A172 (cell line): ENCODE measurements at places on chromosomes 11 and 22. TPM values are rescaled to one million over a fixed set of nuclear protein-coding genes. Genes with fewer than 3 reads are reported as not detected.

- DNase-seq, result no peak
Observed at GRCh38 chr11:85752890-85753581, 57.9 kb downstream of the SYTL2 start.

DNA sequence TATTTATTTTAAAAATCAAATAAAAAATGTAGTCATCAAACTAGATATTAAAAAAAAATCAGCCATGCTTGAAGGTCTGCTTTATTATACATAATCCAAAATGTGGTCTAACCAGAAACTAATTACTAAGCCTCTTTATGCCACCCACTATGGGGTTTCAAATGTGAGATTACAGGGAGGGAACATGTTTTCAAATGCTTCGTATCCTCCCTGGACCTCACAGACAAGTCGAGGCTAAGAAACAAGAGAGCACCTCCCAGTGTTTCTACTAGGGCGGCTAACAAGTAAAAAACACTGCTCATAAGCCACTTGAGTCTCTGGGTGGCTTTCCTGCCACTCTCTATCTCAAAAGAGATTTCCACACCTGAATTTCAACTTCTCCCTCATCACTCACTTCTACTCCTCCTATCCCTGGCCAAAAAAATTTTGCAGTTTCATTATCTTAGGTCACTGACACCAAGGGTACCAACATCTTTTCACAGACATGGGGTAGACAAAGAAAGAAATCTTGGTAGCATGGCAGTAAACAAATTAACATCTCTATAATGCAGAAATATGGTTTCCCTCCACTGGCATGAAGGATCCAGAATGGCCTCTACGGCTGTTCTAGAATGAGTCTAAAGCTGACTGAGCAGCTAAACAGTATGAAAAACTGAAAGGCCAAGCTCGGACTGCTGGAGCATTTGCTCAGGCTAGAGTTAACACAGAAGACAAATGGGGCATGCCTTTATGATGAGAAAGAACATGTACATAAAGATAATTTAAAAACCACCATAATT, 50.9 kb downstream of the PITPNB start:
- DNase-seq, result no peak

Gene TP53I11
- total RNA-seq, result 15.0 and 23.7 TPM in 2 replicates

DNA sequence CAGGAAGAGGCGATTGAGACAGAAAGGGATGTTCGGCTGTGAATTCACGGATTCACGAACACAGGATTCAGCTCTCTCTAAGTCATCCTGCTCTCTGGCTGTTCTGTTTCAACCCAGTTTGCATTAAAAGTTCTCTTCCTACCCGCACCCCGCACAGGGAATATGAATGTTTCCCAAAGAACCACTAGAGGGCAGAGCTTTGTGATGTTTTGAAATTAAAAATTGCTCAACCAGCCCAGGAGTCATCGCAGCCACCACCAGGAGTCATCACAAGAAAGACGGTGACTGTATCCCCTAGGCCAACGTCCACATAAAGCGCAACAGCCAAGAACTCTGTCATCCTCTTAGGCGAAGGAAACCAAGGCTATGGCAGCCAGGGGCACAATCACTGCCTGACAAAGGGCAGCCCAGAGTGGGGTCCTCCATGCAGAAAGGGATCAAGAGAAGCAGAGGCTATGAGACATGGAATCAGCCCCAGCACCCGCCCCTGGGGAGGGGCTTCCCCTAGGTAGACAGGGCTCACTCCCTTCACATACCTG, 122.4 kb downstream of the WT1 start:
- DNase-seq, result peak; percentile 88

DNA sequence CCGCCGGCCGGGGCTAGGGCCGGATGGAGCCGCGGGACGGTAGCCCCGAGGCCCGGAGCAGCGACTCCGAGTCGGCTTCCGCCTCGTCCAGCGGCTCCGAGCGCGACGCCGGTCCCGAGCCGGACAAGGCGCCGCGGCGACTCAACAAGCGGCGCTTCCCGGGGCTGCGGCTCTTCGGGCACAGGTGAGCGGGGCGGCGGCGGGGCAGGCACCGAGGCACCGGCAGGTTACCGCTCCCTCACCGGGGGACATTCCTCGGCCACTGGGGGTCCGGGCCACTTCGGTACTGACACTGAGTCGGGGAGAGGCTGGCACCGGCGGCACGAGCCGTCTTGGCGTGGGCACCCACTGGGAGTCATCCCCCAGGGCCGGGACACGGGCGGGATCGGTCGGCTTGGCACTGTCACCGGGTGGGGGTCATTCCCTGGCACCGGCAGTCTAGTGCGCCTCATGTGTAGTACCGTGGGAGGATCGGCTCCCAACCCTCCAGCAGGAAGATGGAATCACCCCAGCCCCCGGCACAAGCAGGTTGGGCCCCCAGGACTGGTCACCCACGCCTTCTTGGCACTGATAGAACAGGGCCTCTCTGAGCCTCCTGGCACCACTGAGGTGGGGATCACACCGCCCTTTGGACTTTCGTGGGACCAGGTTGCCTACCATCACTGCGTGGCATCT, 511 bp downstream of the DGKZ start:
- DNase-seq, result no peak

Gene SLC15A3
- total RNA-seq, result 6.5 and 9.9 TPM in 2 replicates

DNA sequence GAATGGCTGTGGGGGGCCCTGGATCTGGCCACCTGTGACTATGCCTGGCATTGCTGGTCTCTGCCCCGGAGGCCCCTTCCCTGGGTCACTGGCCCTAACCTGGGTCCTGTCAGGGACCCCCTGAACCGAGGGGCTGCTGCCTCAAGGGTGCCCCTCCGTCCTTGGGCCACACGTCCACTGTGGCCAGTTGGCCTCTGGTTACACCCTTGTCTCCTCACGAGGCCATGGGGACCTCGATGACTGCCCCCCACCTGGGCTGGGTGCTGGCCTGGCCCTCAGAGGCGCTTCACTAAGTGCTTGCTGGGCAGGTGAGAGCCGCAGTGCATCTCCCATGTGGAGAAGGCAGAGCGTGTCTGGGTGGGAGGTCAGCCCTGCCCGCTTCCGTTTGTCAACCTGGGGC, 27.3 kb upstream of the FGF19 start:
- DNase-seq, result no peak

GRCh38 chr22:30460147-30460546, 11.7 kb downstream of the SEC14L3 start:
- no peak for DNase-seq

- peak; percentile 32 for DNase-seq
Observed at GRCh38 chr11:128802358-128802981, 64.6 kb downstream of the KCNJ1 start.

GRCh38 chr11:58058276-58059006, 27.7 kb downstream of the OR6Q1 start:
- DNase-seq, result no peak

GRCh38 chr22:42343531-42344081, 73.2 kb upstream of the TCF20 start:
- no peak for DNase-seq

- DNase-seq, result no peak
Observed at GRCh38 chr11:128840783-128841182, 26.3 kb downstream of the KCNJ1 start.

Gene TEX54
- total RNA-seq, result not detected in 2 replicates

DNA sequence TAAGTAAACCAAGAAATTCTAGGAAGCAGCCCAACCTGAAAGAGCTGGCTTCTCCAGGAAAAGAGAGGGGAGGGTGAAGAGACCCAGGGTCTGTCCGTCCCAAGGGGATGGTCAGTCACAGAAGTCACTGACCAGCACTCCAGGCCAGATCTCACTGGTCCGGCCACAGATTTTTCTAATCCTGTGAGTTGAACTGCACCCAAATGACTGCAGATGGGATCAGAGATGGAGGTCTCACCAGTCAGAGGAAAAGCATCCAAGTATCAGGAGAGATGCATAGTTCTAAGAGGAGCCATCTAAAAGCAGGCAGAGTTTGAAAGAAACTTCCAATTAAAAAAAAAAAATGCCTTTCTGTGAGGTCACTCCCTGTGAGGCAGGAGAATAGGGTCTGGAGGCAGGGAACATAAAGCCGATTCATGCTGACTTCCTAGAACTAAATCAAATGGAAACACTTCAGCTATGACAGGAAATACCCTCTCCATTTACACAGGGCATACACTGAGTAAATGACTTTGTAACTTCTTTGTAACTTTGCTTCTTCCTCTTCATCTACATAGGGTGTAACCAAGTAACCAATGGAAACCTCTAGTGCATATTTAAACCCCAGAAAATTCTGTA, 144.5 kb downstream of the CCDC34 start:
- peak; percentile 86 for DNase-seq

Gene MRGPRX3
- not detected in 2 replicates for total RNA-seq

GRCh38 chr11:105719073-105719822, 109.4 kb downstream of the GRIA4 start:
- peak; percentile 75 for DNase-seq

DNA sequence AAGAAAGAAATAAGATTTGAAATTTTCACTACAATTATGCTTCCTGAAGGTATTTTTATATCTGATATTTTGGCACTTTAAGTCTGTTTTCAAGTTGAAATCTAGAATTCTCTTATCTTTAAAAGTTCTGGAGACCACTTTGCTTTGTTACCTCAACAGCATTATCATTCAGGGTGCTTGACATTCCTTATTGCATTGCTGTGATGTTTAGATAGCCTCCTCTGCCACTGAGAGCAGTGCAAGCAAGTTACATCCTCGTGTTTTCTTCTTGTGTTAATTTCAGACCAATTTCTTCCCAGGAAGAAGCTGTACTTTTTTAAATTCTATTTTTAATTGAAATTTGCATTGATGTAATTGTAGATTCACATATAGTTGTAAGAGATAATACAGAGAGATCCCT, 333.9 kb upstream of the KIRREL3 start:
- DNase-seq, result no peak

- no peak for DNase-seq
Observed at GRCh38 chr11:33663121-33663520, 37.5 kb downstream of the C11orf91 start.

DNA sequence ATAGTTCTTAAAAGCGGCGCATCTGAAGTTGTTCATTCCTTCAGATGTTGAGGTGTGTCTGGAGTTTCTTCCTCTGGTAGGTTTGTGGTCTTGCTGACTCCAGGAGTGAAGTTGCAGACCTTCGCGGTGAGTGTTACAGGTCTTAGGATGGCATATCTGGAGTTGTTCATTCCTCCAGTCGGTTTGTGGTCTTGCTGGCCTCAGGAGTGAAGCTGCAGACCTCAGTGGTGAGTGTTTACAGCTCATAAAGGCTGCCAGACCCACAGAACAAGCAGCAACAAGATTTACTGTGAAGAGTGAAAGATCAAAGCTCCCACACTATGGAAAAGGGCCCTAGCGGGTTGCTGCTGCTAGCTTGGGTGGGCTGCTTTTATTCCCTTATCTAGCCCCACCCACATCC, 201.7 kb upstream of the PDGFD start:
- DNase-seq, result no peak

GRCh38 chr22:29117799-29118477, 45.1 kb downstream of the KREMEN1 start:
- no peak for DNase-seq

Gene TENM4
- total RNA-seq, result 0.19 and 0.91 TPM in 2 replicates

Gene HEPACAM
- not detected in 2 replicates for total RNA-seq

DNA sequence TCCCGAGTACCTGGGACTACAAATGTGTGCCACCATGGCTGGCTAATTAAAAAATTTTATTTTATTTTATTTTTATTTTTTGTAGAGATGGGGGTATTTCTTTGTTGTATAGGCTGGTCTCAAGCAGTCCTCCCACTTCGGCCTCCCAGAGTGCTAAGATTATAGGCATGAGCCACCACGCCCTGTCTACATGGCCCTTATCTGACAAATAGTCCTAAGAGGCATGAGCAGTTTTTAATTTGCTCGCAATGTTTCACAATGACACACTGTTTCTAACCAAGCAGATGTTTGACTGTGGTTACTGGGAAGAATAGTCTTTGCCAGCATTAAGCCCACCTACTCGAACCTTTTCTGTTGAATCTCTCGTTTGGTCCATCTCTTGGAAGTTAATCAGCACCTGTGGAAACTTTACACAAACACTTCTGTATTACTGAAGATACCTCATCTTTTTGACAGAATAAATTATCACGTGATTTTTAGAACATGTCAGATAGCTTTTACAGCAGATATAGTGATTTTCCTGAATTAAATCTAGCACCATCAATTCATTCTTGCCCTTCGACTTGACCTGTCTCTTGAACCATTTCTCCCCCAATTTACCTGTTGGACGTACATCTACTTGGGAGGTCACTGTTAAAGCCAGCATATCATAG, 71.4 kb downstream of the MTMR3 start:
- DNase-seq, result no peak

GRCh38 chr22:30943368-30943767, 25.2 kb downstream of the MORC2 start:
- DNase-seq, result no peak

DNA sequence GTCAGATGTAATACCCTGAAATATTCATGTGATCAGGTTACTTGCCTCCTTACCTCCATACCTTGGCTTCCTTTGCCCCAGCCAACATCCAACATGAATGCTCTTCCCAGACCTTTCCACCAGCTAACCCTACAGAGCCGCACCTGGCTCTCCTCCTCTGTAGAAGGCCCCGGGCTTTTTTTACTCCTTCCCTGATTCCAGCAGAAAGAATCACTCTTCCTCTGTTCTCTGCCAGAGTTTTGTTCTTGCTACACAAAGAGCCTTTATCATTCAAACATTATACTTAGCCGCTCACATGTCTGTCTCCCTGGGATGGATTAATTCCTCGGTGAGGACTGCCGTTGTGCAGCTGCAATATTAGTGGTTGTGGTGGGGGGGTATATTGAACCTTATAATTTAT, 116.8 kb upstream of the GRAMD1B start:
- DNase-seq, result no peak

GRCh38 chr22:50576070-50576469, 2.2 kb downstream of the CPT1B start:
- DNase-seq, result no peak

Gene HORMAD2
- total RNA-seq, result not detected in 2 replicates

- no peak for DNase-seq
Observed at GRCh38 chr11:3767536-3767935, 29.8 kb downstream of the NUP98 start.

GRCh38 chr11:27348340-27348873, 14.6 kb downstream of the CCDC34 start:
- no peak for DNase-seq

Gene P2RY2
- not detected in 2 replicates for total RNA-seq

Gene CTTN
- total RNA-seq, result 286 and 305 TPM in 2 replicates

Gene ZNF202
- 5.7 and 7.1 TPM in 2 replicates for total RNA-seq
